LoVo (cell line): ENCODE measurements at places on chromosomes 7 and 10.

- no peak for DNase-seq
These were observed 8.2 kb upstream of the CLIP2 start for GRCh38 chr7:74280985-74281384.

GRCh38 chr10:10418387-10418786, 599.3 kb upstream of the CELF2 start:
- DNase-seq = no peak

GRCh38 chr10:76497666-76498065, 1066.2 kb downstream of the LRMDA start:
- no peak for DNase-seq

- DNase-seq = no peak
These were observed 3.5 kb downstream of the UNCX start for GRCh38 chr7:1236132-1236661.

GRCh38 chr10:97025613-97026242, 160.0 kb downstream of the SLIT1 start:
- DNase-seq = peak; percentile 28

DNA sequence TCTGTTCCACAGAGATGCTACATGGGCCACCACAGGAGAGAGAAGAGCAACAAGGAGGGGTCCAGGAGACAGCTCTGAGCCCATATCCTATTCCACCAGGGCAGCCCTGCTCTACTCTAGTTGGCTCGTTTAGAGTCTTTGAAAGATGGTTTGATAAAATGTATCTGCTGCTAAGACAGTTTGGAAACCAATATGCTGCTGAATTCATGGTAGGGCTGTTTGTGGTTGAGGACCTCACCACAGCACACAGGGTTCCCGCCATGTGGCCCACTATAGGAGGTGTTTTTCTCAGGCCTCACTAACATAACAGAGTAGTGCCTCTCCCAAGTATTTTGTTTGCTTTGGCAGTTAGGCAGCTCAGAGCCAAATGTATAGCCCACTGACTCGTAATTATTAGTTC, 35.8 kb upstream of the ZC3HAV1L start:
- DNase-seq = no peak

DNA sequence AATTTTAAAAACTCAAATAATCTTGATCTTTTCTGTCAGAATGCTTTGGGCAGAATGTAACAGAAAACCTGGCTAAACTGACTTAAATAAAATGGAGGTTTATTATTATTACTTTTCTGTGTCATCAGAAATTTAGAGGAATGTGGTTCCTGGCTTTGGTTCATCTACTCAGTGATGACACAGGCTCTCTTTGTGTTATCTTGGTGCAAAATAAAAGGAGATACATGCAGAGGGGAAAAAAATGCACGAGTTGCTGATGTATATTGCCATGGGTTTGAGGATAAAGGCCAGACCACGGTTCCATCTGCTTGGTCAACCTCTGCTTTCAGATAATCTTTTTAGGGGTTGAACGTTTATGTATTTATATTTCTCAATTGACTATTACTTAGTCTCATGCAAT, 181.4 kb downstream of the SUGCT start:
- no peak for DNase-seq

GRCh38 chr7:134777908-134778580, 1.4 kb upstream of the CALD1 start:
- no peak for DNase-seq

- DNase-seq = no peak
These were observed 64.0 kb downstream of the CSGALNACT2 start for GRCh38 chr10:43202224-43202656.

DNA sequence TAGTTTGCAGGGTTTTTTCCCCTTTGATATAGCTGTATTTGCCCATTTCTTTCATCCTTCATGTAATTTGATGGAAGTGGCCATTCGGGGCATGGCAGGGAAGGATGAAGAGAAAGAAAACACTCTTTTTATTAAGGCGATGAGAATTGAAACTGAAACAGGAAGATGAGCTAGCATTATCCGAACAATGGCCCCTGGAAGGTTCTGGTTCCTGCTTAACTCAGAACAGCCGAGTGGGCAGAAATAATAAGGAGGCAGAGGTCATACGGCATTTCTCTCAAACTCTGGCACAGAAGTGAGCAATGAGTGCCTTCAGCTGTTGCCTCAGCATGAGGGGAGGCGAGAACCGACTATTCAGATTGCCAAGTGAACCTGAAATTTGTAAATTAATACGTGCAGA, 113.2 kb upstream of the MYO3A start:
- no peak for DNase-seq

GRCh38 chr7:7641129-7641663, 644 bp downstream of the UMAD1 start:
- no peak for DNase-seq

DNA sequence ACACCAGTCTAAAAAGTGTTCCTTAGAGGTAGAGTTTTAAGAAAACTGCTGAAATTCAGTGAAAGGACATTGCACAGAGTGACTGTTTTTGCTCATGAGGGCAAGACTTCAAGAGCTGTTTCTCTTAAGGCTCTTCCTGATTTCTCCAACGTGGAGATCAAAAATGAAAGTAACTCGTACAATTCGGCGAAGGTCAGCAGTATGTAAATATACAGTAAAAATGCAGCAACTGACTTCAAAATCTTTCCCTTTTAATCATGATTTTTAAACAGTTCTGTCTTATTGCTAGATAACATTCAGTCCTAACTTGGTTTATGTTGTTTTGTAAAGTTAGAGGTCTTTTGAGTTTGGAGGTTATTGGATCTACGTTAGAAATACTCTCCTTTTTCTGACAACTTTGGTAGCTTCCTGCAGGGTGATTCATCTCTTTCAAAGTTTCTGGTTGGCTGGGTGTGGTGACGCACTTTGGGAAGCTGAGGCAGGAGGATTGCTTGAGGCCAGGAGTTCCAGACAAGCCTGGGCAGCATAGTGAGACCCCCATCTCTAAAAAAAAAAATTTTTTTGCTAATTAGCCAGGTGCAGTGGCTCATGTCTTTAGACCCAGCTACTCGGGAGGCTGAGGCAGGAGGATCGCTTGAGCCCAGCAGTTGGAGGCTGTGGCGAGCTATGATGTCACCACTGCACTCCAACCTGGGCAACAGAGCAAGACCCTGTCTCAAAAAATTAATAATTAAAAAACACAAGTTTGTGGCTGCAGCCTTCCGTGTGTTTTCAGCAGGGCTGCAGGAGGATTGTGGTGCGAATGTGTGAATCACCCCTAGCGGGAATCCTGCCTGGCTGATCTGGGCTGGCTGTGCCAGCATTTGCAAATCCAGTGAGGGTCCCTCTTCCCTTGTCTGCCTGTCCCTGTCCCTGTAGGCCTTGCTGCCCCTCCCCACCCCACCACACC, 29.2 kb upstream of the AP5Z1 start:
- peak; percentile 44 for DNase-seq

DNA sequence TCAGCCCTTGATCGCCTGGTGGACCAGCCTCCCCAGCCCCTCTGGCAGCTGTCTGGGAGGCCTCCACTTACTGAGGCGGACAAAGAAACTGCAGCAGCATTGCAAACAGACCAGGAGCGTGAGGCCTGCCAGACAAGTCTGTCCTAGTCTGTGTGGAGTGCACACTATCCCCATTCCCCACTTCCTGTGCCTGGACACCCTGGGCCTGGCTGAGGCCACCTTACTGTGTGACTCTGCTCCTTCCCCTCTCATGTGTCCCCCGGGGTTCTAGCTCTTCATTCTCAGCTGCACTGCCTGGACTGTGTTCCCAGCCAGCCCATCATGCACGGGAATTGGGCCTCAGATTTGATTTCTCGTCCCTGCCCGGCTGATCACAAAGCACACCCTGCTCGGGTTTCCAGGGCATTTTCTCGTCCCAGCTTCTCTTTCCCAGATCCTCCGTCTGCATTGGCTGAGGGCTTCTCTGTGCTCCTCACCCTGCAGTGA, 16.7 kb upstream of the C10orf90 start:
- no peak for DNase-seq

- no peak for DNase-seq
These were observed 112.0 kb downstream of the NT5C2 start for GRCh38 chr10:103080891-103081581.

DNA sequence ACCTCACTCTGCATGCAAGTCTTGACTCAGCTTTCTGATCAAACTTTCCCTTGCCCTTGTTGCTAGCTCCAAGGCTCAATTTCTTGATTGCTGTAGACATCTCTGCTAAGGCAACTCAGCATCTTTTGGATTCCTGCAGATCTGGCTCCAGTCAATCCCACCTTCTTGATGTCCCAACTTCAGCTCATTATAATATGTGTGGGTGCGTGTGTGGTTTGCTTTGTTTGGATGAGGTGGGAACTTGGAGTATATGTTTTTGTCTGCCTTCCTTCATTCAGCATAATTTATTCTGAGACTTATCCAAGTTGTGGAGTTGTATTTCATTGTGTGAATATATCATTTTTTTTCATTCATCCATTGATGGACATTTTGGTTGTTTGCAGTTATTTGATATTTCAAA, 364.8 kb upstream of the IGFBP3 start:
- no peak for DNase-seq

DNA sequence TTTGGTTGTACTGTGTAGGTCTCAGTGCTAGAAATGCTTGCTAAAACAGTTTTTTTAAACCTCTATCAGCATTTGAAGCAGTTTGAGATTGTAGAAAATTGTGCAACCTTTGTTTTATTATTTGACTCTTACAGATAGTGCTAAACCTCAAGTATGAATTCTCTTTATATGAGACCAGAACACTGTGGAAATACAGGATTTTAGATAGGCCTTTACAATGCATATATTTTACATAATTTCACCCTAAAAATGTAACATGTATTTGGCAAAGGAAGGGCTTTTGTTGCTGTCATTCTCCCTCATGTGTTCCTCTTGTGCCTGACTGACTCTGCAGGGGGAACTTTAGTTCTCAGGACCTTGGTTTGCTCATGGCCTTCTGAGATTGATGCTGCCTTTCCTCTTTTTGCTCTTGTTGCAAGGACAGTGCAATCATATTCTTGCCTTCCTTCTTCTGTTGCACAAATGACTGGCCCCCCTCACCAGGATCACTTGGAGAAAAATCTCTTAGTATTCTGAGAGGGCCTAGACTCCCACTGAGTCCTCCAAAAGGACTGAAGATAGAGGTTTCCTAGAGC, 188.7 kb downstream of the PPP1R9A start:
- no peak for DNase-seq

DNA sequence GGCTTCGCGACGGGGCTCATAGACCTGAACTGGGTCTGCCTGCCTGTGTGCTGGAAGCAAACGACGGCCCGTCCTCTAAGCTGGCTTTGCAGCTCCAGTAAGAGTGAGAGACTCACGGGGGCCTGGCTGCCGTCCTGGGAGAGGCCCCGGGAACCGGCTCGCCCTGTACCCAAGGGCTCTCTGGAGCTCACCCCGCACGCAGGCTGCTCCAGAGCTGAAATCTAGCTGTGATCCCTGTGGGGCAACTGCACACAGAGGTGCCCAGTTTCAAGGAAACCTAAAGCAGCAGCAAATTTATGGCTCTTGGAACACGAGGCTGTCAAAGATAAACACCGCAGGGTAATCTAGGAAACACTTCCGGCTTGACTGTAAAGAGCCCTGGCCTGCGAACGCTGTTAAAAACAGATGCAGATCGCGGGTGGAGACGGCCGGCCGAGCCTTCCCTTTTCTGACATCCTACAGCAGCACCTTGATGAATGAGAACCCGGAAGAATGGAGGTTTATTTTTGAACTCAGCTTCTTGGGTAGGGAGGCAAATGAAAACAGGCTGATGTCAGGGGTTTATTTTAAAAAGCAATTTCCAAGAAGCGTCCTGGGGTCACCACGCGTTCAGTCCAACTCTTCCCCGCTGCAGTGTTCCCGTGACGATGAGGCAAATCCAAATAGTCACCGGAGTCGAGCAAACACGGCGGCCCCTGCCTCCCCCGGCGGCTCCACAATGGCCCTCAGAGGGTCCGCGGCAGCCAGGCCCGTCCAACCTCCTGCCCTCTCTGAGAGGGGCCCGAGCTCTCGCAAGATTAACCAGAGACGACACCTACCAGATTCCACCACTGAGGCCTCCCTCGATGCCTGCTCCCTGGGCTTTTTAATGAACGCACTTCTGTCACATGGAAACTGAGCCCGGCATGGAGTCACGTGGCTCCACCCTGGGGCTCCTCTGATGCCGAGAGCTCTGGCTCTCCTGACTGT, 29.6 kb downstream of the AMZ1 start:
- no peak for DNase-seq

DNA sequence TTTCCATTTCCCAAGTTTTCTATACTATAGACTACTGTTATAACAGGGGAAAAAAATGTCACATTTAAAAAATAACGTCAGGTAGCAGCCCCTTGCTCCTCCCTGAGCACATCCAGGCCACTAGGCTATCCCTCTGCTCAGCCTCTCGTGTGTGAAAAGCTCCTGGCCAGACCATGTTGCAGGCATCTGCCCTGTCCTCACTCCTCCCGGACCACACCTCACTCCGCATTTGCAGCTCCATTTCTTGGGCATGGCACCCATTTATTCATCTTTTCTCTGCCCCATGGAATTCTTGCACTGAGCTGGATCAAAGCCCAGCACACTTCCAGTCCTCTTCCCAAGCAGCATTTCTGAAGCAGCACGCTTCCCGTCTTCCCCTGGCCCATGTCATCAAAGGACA, 1.4 kb upstream of the GDF2 start:
- no peak for DNase-seq

- no peak for DNase-seq
These were observed 268.0 kb downstream of the ADRA2A start for GRCh38 chr10:111344804-111345203.

- no peak for DNase-seq
These were observed 232.9 kb upstream of the KAT6B start for GRCh38 chr10:74593470-74593869.

- no peak for DNase-seq
These were observed 115.6 kb upstream of the MKLN1 start for GRCh38 chr7:131212114-131212513.

DNA sequence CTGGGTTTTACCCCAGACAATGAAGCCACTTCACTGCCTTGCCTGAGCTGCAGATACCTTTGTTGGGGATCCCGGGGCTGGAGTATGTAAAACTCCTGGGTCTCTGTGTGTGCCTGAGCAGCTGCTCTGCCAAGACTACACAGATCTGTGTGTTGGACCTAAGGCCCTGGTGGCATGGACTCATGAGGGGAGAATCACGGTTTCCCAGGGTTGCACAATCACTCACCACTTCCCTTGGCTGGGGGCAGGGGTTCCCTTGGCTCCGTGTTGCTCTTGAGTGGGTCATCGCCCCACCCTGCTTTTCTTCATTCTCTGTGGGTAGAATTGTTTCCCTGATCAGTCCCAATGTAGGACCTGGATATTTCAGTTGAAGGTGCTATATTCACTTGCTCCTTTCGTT, 13.9 kb upstream of the TBATA start:
- DNase-seq = no peak

DNA sequence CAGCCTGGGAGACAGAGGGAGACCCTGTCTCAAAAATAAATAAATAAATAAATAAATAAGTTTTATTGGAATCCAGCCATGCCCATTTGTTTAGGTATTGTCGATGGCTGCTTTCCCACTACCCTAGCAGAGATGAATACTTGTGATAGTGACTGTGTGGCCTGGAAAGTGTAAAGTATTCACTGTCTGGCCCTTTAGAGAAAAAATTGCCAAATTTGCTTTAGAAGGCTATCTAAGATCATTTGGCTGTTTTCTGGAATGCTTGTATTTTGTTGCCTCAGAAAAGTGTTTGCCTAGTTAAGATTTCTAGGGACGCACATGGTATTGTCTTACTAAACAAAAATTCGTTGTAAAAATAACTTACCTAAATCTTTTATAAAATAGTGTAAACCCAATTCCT, 35.4 kb downstream of the CHN2 start:
- DNase-seq = no peak
